Cerebellar nuclear complex (tissue), 1 donor: ENCODE measurements at places on chromosomes 2 and 18.

GRCh38 chr2:238597638-238598528 lies 171.2 kb downstream of the ASB1 start:
- no peak for DNase-seq

- DNase-seq = no peak
Observed at GRCh38 chr18:68734308-68734707, 19.4 kb upstream of the TMX3 start.

DNA sequence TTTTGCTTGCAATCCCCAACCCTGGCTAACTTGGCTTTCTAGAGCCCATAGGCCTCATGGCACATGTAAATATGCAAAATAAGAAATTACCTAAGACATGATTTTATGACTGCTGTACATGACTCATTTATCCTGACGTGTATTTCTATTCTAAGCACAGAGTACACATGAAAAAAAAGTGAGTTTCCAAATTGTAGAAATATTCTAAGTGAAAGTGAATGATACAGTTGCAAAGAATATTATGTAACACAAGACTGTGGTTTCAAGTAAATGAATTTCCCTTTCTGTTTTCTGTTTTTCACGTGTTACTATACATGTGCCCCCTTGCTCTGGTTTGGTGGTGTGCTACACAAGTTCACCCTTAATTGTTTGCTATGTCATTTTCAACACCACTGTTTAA lies 162.4 kb downstream of the LRP1B start:
- DNase-seq = no peak

DNA sequence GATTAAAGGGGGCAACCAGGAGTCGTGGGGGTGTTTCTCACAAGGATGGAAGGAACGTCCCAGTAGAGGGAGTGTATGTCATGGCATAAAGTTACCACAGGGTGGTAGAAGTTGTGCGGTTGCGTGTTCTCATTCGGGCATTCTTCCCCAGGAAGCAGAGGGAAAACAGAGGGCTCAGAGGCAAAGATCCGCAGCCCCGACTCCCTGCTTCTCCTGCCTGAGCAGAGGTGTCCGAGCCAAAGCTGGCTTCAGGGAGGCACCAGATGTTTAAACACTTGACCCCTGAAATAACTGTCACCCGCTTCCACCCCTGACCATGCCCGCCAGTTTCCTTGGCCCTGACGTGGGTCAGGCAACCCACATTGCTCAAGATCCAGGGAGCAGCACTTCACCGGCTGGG lies 83.7 kb downstream of the EN1 start:
- no peak for DNase-seq

- DNase-seq = no peak
Observed at GRCh38 chr2:42359304-42359964, 1.6 kb downstream of the COX7A2L start.

DNA sequence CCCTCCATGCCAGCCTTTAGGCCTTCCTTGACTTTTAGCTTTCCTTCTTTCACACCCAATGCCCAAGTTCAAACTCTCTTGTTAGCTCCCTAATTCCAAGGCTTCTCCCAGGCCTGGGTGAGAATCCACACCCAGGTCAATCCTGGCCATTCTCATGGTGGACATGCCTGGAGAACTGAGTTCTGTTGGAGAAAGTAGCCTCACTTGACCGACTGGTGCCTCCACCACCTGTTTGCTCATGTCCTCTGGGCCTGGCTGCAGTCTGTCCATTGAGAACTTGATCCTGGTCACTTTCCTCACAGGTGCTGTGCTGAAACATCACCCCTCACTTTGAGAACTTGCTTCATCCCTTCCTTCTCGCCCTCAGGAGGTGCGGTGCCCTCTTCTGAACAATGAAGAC lies 189.1 kb upstream of the TWIST2 start:
- no peak for DNase-seq

- no peak for DNase-seq
Observed at GRCh38 chr2:105866216-105867185, 121.8 kb downstream of the NCK2 start.

DNA sequence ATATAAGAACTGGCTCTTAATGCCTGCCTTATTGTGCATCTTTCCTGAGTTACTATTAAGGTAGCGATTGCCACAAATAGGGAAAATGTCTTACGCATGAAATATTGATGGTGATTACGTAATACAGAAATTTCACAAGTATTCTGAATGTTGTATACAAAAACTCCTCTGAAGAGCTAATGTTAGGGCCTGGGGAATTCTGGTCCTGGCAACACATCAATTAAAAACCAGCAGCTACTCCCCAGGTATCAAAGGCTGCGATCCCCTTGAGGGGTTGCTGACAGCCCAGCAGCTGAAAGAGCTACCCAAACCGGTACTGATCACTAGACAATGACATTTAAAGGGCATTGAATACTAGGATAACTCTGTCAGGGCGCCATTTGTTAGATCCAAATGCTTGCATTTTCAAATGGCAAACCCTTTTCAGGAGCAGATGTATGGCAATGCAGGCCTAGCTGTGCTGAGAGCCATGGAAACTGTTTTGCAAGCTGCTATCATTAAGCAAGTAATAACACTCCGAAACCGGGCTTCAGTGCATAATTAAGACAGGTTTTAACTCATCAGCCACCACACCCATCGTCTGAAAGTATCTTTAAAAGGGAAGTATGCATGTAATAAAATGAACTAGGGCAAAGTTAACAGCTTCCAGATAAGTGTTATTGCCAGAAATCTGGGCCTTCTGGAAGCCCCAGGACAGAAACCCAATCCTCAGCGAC lies 78.4 kb downstream of the CLHC1 start:
- no peak for DNase-seq

- no peak for DNase-seq
Observed at GRCh38 chr2:120722568-120723421, 12.9 kb upstream of the GLI2 start.
